ENCODE measurements at places on chromosomes 6 and 20. TPM values are rescaled to one million over a fixed set of nuclear protein-coding genes. Genes with fewer than 3 reads are reported as not detected.

DNA sequence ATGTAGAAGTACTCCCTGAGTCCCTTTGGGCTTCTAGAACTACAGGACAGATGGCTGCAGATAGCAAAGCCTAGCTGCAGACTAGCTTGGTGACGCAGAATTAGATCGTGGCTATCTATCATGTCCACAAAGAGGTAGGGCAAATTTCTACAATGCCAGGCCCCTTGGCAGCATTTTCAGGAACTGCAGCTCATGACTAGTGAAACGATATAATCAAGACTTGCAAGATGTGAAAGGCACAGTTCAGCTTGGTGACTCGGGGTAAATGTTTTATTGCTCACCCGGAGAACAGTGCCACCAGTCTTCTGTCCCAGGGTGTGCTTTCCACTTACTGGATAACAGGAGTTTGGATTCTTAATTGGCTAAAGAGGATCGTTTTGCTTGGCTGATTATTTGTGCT lies 108.7 kb upstream of the LY86 start:
- DNase-seq, result no peak

DNA sequence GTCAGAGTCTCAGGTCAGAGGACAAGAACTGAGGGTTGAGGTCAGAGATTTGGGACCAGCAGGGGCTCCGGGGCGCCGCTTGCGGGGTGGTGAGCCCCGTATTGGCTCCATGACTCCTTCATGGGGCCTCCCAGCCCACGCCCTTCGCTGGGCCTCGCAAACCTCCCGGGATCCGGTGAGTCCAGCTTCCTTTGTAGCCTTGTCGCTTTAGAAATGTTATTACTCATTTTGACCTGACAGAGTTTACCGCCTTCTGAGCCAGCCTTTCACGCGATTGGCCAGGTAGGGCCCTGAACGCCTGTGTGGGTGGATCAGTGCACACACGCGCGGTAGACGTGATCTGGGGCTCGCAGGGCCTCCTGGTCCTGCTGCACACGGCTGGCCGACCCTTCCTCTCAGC lies 181.1 kb downstream of the ERMARD start:
- no peak for DNase-seq

CYP21A2 gene
- 0.24 TPM for total RNA-seq

SPATA2 gene
- total RNA-seq, result 7.9 TPM

TRIM38 gene
- total RNA-seq, result 29.5 TPM

GRCh38 chr20:4794846-4795245 lies 73.1 kb downstream of the PRND start:
- DNase-seq, result peak; percentile 18

CHD6 gene
- total RNA-seq, result 29.6 TPM

EFCAB8 gene
- total RNA-seq, result 0.24 TPM

DNA sequence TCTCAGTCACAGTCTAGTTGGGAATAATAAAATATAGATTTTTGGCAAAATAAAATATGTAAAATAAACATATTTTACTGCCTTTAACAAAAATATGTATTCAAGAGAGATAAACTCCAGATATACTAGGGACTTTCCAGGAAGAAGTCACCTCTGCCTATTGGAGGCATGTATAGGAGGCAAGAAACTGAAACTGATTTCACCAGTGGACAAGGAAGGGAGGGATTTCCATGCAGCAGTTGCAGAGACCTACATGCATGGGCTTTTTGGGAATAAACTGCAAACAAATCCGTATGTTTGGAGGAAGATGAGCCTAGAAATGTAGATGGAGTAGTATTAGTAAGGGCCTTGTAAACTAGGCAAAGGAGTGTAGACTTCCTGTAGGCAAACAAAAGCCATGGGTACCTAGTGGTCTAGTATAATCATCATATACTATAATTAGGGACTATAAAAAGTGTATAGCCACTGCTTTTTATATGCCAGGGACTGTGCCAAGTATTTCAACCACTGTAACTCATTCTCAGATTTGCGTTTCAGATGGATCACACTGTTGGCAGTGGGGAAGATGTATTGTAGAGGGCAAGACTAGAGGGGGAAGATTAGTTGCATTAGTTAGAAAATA lies 38.9 kb downstream of the CD109 start:
- DNase-seq, result no peak

BPIFB4 gene
- total RNA-seq, result not detected

GRCh38 chr6:155276638-155277037 lies 12.8 kb downstream of the CLDN20 start:
- no peak for DNase-seq

DNA sequence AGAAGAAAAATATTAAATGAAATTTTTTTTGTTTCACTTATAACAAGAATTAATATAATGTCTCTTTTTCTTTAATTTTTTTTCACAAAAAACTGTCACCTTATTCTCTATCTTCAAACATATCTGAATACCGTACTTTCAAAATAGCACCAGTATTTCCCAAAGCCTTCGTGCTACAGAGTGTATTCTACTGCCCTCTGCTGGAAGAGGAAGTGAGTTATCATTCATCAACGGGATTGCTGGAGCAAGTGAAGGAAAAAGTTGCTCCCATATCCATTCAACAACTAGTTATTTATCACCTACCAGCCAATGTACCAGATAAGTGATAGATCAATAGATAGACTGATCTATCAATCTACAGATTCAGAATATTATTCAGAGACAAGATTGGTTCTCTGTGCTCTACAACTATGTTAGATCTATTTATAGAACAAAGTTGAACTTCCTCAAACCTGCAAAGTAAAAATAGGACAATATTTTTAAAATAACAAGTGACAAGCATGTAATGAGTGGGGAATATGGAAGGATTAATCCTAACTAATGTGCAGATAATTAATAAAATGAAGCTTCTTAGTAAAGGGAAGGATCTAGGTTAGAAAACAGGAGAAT lies 26.7 kb upstream of the TFAP2B start:
- DNase-seq, result no peak

GRCh38 chr6:126947070-126947469 lies 171.4 kb upstream of the RSPO3 start:
- DNase-seq, result no peak

DNA sequence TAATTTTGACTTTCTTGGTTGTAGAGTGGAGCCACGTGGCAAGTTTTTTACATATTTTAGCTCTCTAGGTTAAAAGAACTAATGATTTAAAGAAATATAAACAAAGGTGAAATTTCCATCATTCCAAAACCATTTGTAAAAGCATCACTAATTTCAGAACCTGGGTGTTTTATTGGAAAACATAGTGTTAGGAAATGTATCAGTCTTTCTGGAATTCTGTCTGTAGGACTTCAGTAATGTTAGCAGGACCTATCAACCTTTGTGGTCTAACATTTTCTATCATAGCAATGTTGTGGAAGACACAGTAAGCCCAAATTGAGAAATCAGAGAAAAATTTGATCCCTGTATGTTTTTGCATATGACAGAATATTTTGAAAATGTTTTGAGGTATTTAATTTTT lies 28.3 kb downstream of the L3MBTL3 start:
- no peak for DNase-seq

DNA sequence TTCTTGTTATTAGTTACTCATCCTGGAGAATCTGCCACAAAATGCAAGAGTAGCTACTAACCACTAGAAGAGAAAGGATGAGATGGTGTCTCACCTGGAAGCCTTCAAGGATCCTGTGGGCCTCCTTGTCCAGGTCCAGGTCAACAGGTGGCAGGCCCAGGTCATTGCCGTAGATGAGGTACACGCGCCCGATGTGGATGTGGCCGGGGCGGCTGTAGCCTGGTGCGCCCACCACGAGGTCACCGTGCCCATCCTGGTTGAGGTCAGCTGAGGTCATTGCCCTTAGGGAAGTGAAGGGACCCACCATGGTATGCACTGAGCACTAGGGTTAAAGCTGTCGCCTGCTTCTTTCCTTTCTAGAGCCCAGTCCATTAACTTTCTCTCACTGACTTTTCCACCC lies 35.5 kb downstream of the GPLD1 start:
- DNase-seq, result no peak

DNA sequence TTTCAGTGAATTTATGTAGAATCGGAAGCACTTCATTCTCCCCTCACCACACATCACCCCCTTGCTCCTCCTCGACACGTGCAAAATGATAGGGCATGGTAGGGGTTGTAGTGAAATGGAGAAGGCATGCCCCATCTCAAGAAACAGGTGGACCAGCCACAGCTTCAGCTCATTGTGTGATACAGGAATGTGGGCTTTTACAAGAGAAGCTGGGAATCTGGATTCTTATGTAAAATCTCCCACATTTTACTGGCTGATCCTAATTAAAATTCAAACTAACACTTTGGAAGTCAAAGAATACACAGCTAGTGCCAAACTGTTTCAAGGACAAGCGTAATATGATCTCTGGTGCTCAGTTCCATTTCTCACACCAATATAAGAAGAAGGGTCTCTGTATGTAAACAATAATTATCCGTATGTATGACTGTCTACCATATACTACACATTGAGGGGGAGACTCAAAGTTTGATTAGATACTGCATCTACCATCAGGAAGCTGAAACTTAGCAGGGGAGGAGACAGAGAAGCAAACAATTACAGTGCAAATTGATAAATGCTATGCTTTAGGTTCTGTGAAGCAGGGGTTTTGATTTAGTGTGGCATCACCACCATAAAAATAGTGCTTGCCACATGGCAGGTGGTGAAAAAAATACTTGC lies 24.3 kb upstream of the KIAA0408 start:
- no peak for DNase-seq

DNA sequence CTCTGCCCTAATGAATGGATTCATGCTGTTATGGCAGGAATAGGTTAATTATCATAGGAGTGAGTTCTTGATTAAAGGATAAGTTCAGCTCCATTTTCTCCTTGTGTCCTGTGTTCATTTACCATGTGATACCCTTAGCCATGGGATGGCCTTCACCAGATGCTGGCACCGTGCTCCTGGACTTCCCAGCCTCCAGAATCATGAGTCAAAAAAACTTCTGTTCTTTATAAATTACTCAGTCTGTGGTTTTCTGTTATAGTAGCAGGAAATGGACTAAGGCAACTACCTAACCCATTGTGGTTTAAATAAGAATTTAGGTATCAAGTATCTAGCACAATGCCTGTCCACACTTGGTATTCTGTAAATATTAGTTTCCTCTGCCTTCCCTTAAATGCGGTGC lies 223.5 kb downstream of the MEI4 start:
- no peak for DNase-seq

DNA sequence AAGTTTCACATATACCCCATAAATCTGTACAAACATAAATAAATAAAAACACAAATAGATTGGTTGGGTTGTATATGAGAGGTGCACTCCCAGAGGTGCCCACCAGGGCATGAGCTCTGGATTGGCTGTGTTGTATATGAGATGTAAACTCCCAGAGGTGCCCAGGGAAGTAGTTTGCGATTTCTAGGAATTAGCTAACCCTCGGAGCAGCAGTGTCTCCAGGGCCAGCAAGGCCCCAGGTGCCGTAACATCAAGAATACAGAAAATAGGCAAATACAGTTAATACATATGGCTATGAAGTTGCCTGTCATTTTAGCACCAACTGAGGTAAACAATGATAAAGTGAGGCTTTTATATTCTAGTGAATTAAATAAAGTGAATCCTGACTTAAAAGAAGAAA lies 5.4 kb upstream of the GINM1 start:
- peak; percentile 24 for DNase-seq

- DNase-seq, result no peak
These were observed 73.2 kb downstream of the NPEPL1 start for GRCh38 chr20:58765780-58766179.

CPXM1 gene
- total RNA-seq, result 2.3 TPM

DNA sequence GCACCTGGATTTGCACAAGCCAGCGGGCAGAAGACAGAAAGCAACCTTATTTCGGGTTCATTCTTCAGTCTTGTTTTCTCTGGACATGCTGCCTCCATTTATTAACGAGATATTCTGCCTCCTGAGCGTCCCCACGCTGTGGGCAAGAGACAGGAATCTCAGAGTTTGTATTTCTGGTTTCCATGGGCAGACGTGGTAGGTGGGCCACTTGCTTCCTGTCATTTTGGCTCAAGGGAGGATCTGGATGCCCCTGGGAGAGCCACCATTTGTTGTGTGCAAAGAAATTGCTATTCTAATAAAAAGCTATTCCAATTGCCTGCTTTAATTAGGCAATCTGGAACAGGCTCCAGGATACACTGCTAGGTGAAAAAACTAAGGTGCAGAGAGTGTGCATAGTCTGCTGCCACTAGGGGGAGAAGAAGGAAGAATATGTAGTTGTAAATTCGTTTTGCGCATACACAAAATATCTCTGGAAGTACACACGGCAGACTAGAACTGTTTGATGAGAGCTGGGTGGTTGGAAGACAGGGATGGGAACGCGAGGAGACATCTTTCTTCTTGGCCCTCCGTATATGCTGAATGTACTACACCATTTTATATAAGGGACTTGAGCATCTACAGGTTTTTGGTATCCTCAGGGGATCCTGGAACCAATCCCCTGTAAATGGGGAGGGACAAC lies 30.1 kb upstream of the SLC16A10 start:
- DNase-seq, result no peak

LTB gene
- total RNA-seq, result 161 TPM

TRAPPC3L gene
- not detected for total RNA-seq

DNA sequence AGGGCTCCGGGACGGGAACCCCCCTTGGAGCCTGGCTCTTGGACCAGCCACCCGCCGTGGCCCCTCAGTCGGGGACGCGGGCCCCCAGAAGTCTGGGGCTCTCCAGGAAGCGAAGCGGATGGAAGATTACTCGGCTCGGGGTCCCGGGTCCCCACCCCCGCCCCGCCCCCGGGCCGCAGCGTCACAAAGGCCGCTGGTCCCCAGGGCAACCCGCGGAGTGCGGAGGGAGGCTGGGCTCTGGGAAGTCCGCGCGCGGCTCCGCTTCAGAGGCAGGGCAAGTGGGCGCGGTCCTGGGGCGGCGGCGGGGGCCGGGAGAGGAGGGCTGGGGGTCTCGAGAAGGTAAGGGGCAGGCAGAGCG lies at the start of gene FNDC11:
Gene FNDC11 (plus strand): TSS at position 227 of the 358 bp plus-strand sequence. CDS start 1,505 bp downstream, outside the sequence.
- peak; percentile 54 for DNase-seq

DNA sequence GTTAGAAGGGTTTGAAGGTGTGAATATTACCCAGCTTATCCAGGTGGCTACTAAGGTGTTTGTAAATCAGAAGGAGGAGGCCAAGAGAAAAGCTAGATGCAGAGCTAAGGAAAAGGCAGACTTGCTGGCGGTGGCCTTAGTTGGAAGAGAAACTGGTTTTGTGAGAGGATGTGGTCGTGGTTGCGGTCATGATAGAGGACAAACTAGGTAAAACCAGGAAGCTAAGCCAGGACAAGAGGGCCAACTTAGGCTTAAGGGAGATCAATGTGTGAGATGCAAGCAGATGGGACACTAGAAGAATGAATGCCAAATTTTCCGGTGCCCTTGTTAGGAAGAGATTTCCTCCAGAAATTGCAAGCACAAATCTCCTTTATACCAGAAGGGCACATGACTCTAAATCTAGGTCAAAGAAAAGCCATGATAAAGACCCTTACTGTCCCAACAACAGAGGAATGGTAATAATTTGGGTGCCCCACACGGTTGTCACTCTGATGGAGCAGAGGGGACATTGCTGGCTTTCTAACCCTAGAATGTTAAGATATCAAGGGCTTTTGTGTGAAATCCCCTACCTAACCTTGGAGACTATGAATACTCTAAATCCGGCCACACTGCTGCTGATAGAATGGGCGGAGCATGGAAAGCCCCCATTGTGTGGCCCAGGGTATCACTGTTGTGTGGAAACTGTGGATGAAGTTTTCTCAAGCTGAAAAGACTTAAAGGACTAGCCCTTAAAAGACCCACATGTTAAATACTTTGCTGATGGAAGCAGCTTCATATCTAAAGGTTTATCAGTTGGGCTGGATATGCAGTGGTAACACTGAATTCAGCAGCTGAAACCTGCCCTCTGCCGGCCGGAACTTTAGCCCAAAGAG lies 7.8 kb downstream of the IL22RA2 start:
- peak; percentile 69 for DNase-seq

All from activated CD4-positive, alpha-beta memory T cell treated with anti-CD3 and anti-CD28 coated beads for 36 hours (primary cell).